ENCODE measurements at places on chromosomes 12 and 14.

GRCh38 chr14:92503756-92504491 lies 9.7 kb upstream of the RIN3 start:
- DNase-seq, result no peak

DNA sequence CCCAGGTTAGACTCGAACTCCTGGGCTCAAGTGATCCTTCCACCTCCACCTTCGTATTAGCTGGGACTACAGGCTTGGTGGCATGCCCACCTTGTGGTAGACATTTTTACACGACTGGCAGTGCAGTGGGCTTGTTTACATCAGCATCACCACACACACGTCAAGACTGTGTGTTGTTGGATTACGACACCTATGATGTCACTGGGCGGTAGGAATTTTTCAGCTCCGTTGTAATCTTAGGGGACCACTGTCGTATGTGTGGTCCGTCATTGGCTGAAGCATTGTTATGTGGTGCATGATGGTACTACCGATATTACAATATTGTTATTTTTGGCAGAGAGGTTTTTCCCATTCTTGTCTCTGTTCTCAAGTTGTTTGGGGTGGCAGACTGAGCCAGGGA lies 50.7 kb downstream of the TSPAN9 start:
- DNase-seq, result no peak

DNA sequence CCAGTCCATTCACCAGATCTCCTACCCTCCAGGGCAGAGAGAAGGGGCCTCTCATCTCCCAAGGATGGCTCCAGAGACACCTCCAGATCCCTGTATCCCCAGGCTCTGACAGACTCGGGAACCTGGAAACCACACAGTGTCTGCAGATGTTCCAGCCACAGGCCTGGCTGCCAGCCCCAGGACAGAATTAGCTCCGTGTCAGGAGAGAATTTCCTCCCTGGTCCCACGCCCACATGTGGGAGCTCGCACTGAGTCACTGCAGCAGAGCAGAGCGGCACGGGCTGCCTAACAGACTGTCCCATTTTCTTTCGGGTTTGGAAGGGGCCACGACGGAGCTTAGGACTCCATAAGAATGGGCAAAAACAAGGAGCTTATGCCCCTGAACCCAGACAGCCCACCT lies 33.6 kb downstream of the CMKLR1 start:
- no peak for DNase-seq

GRCh38 chr14:86450085-86450484 lies 920.1 kb downstream of the FLRT2 start:
- no peak for DNase-seq

DNA sequence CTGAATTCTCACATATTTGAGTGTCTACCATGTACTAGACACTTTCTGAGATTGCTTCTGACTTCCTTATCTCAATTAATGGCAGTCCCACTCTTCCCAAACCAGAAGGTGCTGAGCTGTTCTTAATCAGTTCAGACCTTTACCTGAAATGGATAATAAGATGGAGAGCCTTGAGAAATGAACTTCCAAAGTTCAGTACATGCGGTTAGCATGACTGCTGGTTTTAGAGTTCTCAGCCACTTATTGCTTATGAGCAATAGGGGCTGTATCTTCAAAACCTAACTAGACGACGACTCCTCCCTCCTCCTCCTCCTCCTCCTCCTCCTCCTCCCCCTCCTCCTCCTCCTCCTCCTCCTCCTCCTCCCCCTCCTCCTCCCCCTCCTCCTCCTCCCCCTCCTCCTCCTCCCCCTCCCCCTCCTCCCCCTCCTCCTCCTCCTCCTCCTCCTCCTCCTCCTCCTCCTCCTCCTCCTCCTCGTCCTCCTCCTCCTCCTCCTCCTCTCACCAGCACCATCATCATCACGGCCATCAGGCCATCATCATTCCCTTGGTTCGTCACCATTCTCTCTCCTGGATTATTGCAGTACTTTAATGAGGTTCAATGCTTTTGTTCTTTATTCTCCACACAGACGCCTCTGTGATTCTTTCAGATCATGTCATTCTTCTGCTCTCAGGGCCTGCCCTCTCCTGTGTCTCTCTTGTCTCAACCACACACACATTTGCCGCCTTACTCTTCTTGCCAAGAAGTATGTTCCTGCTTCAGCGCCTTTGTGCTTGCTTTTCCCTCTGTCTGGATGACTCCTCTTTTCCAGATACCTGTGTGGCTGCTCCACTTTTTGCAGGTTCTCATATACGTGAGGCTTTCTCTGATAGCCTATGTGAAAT lies 2.7 kb downstream of the PCNX1 start:
- no peak for DNase-seq

All from WTC11 (cell line).